ENCODE measurements at places on chromosomes 7 and 10. TPM values are rescaled to one million over a fixed set of nuclear protein-coding genes. Genes with fewer than 3 reads are reported as not detected.

PLEKHS1 gene
- total RNA-seq: not detected

SUGCT gene
- total RNA-seq: 2.7 TPM

FGFBP3 gene
- total RNA-seq: 49.0 TPM

CYP26C1 gene
- 0.42 TPM for total RNA-seq

SUN3 gene
- not detected for total RNA-seq

EPHB4 gene
- total RNA-seq: 132 TPM

METTL27 gene
- 13.5 TPM for total RNA-seq

CFAP46 gene
- total RNA-seq: 3.1 TPM

EVX1 gene
- total RNA-seq: not detected

CCAR1 gene
- 113 TPM for total RNA-seq

DNA sequence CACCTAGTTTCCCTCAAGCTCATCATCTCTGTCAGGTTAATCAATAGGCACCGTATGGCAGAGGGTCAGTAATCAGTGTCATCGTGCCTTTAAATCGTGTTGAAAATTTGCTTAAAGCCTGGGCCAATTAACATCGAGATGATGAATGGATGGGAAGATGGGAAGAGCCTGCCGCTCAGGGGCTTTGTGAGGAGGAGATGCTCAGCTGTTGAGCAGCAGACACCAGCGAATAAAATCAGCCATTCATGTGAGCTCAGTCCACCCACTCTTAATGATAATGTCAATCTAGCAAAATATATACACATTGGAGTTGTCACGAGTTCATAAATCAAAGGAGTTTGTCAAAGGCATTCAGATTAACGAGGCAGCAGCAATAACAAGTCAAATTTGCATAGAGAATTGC lies 97.7 kb downstream of the BTRC start:
- no peak overlapping the region for H3K4me3 ChIP-seq
- no peaks in the 10 kb centered on the region for H3K4me1 ChIP-seq
- no peak overlapping the region for H3K27ac ChIP-seq
- no peaks in the 10 kb centered on the region for H3K36me3 ChIP-seq
- DNase-seq: no peak

GRCh38 chr10:80413271-80413996 lies 5.1 kb downstream of the PRXL2A start:
- H3K4me3 ChIP-seq: no peak overlapping the region
- H3K27me3 ChIP-seq: no peaks in the 10 kb centered on the region
- H3K4me1 ChIP-seq: no peaks in the 10 kb centered on the region
- DNase-seq: no peak

DNA sequence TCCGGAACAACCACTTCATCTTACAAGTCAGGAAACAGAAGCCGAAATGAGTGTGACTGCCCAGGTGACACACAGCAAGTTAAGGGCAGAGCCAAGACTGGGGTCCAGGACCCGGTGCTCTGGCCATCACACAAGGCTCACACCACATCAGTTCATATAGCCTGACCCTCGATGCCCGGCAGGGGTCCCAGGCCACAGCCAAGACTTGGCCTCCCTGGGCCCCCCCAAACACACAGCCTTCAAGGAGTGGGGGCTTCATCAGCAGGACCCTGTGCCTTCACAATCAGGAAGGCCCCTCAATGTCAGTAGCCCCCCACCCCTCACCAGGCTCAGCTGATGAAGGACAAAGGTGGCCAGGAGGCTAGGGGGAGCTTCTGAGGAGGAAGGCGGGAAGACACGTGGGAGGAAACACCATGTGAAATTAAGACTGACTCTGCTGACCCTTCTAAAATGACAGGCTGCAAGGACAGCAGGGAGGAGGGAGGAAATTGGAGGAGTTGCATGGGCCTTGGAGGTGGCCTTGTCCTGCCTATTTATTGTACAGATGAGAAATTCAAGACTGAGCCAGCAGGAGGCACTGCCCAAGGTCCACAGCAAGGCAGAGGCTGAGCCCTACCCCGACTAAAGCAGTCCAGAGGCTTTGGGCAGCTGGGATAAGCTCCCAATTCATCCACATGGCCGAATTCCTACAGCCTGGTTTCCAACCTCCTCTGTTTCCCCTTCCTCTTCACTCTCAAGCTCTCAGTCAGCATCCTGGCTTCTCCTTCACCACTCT lies 216.1 kb upstream of the ZMIZ1 start:
- no peak overlapping the region for H3K4me3 ChIP-seq
- no peaks in the 10 kb centered on the region for H3K27me3 ChIP-seq
- H3K4me1 ChIP-seq: no peaks in the 10 kb centered on the region
- DNase-seq: peak; percentile 69
- no peak overlapping the region for H3K27ac ChIP-seq

DNA sequence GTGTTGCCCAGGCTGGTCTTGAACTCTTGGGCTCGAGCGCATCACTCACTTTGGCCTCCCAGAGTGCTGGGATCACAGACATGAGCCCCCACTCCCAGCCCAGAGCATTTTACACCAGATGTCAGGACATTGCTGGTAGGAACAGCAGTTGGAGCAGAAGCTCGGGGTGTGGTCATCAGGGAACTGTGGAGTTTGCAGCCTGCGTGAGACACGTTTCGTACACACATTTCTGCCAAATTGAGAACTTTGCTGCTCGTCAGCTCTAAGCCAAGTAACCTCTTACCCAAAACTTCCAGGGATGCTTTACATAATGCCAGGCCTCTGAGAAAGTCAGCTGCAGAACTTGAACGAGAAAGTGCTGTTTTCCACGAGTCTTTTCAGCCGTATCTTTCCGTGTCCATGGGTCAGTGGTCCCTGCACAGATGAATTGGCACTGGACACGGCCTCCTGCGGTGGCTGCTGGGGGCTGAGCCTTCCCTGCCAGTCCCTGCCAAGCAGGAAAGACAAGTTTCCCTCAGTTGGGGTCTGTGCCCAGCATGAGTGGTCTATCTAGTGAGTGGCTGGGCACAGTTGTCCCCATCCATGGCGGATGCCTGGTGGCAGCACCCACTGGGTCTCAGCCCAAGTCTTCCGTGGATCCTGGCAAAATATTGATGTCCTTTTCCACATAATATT lies 54.4 kb downstream of the DNAJB6 start:
- peaks cover 64% of the 10 kb centered on the region for H3K36me3 ChIP-seq
- peak overlapping the region; percentile 26 for H3K4me3 ChIP-seq
- H3K27ac ChIP-seq: no peak overlapping the region
- H3K27me3 ChIP-seq: no peaks in the 10 kb centered on the region
- no peaks in the 10 kb centered on the region for H3K4me1 ChIP-seq

GRCh38 chr7:93715234-93715633 lies 140.7 kb upstream of the CALCR start:
- H3K27me3 ChIP-seq: no peaks in the 10 kb centered on the region
- H3K4me3 ChIP-seq: no peak overlapping the region
- H3K36me3 ChIP-seq: no peaks in the 10 kb centered on the region
- H3K4me1 ChIP-seq: no peaks in the 10 kb centered on the region
- DNase-seq: peak; percentile 72

GRCh38 chr7:22488643-22489462 lies 11.1 kb downstream of the STEAP1B start:
- no peaks in the 10 kb centered on the region for H3K4me1 ChIP-seq
- H3K4me3 ChIP-seq: no peak overlapping the region
- peak; percentile 82 for DNase-seq
- H3K27ac ChIP-seq: no peak overlapping the region
- H3K36me3 ChIP-seq: no peaks in the 10 kb centered on the region
- H3K27me3 ChIP-seq: no peaks in the 10 kb centered on the region

DNA sequence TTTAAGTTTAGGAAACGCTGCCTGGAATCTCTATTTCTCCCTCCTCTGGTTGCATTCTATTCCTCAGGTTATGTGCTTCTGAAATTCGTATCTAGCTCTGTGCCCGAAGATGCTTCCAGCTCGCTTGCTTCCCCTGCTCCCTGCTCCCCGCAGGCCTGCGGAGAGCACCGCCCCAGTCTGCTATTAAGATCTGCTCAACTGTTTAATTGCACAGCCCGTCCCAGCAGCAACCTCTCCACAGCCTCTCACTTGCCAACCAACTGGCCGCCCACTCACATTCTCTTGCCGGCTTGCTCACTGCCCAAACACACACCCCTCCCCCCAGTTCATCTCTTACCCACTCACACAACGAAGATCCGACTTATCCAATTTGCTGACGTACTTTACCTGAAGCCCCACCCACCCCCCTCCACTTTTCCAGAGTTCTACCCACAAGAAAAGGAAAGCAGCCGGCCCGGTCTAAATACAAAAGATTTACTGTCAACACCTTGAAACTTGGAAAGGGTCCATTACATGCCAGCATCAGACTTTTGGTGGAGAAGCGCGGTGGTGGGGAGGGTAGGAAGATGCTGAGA lies 167.3 kb upstream of the KLF14 start:
- H3K4me1 ChIP-seq: peaks cover 4% of the 10 kb centered on the region
- H3K27ac ChIP-seq: no peak overlapping the region
- no peaks in the 10 kb centered on the region for H3K36me3 ChIP-seq
- H3K27me3 ChIP-seq: no peaks in the 10 kb centered on the region
- H3K4me3 ChIP-seq: no peak overlapping the region
- no peak for DNase-seq

- no peak for DNase-seq
- no peaks in the 10 kb centered on the region for H3K36me3 ChIP-seq
- no peak overlapping the region for H3K27ac ChIP-seq
- H3K27me3 ChIP-seq: no peaks in the 10 kb centered on the region
- H3K4me1 ChIP-seq: peaks cover 8% of the 10 kb centered on the region
These were observed 66.5 kb downstream of the RBM20 start for GRCh38 chr10:110710621-110711020.

DNA sequence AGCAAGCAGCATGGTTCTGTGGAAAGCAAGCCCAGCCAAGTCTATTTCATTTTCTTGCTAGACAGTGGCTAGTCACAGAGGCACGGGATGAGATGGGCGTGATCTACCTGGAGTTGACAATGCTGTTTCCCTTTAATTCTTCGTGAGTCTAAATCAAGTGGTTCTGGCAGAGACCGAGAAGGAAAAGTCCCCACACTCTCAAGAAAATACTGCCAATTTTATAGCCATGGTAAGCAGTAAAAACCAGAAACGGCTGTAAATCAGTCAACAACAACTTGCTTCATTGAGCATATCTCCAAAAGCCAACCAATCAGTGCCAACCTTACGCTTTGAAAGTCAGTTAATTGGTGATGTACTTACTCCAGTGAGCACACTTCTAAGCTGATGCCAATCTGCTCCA lies 223.4 kb downstream of the SEC23IP start:
- H3K27me3 ChIP-seq: no peaks in the 10 kb centered on the region
- no peak for DNase-seq
- no peaks in the 10 kb centered on the region for H3K4me1 ChIP-seq
- no peak overlapping the region for H3K27ac ChIP-seq
- no peak overlapping the region for H3K4me3 ChIP-seq
- H3K36me3 ChIP-seq: no peaks in the 10 kb centered on the region

DNA sequence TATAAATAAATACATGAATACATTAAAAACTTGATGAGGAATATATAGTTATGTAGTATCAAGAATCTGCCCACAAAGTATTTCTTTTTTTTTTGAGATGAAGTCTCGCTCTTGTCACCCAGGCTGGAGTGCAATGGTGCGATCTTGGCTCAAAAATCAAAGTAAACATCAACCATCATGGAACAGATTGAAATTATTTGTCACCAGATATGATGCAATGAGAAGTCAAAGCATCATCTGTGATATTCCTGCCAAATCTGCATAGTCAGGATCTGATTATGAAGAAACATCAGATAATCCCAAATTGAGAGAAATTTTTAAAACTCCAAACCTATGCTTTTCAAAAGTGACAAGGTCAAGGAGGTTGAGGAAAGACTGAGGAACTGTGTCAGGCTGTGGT lies 5.1 kb upstream of the CYP2C18 start:
- DNase-seq: no peak
- no peaks in the 10 kb centered on the region for H3K4me1 ChIP-seq
- no peak overlapping the region for H3K27ac ChIP-seq
- H3K4me3 ChIP-seq: no peak overlapping the region
- no peaks in the 10 kb centered on the region for H3K36me3 ChIP-seq

DNA sequence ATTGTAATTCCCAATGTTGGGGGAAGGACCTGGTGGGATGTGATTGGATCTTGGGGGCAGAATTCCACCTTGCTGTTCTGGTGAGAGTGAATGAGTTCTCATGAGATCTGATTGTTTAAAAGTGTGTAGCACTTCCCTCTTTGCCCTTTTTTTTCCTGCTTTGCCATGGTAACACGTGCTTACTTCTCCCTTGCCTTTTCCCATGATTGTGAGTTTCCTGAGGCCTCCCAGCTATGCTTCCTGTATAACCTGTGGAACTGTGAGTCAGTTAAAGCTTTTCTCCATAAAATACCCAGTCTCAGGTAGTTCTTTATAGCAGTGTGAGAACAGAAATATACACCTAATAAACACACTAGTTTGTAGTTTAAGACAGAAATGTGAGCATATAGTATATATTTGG lies 166.8 kb upstream of the MAGI2 start:
- no peaks in the 10 kb centered on the region for H3K27me3 ChIP-seq
- H3K4me1 ChIP-seq: no peaks in the 10 kb centered on the region
- DNase-seq: no peak
- no peak overlapping the region for H3K4me3 ChIP-seq
- no peak overlapping the region for H3K27ac ChIP-seq
- 0 out of 2 replicates have a peak, but pooled peaks cover 1% of the 10 kb centered on the region for H3K36me3 ChIP-seq

DNA sequence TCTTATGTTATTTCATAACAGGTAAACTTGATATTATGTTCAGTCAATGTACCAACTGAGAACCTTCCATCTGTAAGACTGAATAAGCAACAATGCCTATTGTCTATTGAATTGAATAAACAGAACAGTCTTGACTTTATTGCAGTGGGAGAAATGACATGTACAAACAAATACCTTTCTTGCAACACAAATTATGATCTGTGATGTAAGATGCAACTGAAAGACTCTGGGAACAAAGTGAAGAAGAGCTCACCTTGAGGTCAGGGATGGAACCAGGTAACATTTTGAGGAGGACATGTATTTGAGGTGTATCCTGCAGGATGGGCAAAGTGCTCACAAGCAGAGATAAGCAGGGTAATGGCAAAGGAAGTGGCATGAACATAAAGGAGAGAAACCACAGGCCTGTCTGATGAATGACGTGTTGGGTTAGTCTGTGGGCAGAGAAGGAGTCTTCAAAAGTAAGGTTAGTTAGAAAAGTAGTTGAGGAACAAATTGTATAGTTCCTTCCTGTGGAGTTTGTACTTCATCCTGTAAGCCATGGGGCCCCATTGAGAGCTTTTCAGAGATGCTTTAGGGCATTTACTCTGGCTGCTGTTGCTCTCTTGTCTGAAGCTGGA lies 9.5 kb downstream of the PNLIPRP3 start:
- no peaks in the 10 kb centered on the region for H3K4me1 ChIP-seq
- no peak overlapping the region for H3K4me3 ChIP-seq
- no peak overlapping the region for H3K27ac ChIP-seq
- no peaks in the 10 kb centered on the region for H3K36me3 ChIP-seq
- no peak for DNase-seq
- H3K27me3 ChIP-seq: no peaks in the 10 kb centered on the region

- no peaks in the 10 kb centered on the region for H3K4me1 ChIP-seq
- H3K27ac ChIP-seq: no peak overlapping the region
- no peak overlapping the region for H3K4me3 ChIP-seq
These were observed 106.9 kb upstream of the GPR26 start for GRCh38 chr10:123559066-123559822.
